NCI-H510A treated with DMSO at 0.1 percent for 48 hours (cell line): ENCODE measurements at places on chromosomes 5 and 9.

- DNase-seq: no peak
Measured at GRCh38 chr9:87081503-87081902, 134.2 kb upstream of the GAS1 start.

GRCh38 chr5:52710972-52711596 lies 76.6 kb upstream of the ITGA1 start:
- no peak for DNase-seq

DNA sequence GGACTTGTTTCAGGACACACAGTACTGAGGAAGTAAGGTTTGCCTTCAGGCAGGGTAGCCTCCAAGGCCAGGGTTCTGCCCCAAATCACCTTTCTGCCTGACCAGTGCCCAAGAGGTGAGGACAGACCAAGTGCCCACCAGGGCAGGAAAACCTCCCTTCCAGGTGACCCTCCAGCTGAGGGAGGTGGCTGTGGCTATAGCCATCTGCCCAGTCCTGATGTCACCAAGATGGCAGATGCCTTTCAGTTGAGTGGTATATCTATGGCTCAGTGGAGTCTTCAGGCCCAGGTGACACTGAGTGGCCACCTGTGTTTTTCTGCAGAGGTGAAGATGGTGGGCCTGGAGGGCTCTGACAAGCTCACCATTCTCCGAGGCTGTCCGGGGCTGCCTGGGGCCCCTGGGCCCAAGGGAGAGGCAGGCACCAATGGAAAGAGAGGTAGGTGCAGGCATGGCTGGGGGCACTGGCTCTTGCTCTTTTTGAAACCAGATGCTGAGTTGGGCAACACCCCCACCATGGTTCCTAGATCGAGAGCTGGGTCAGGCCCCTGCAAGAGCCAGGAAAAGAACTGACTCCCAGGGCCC lies 1.7 kb downstream of the FCN2 start:
- DNase-seq: no peak

- DNase-seq: no peak
Measured at GRCh38 chr9:104025104-104025503, 69.0 kb upstream of the SMC2 start.

GRCh38 chr5:149063017-149063687 lies at the start of gene SH3TC2:
SH3TC2 (minus strand) TSS chr5:149063062; CDS start chr5:149063022, 40 bp downstream.
- no peak for DNase-seq

- no peak for DNase-seq
Measured at GRCh38 chr5:83518319-83519061, 46.9 kb downstream of the VCAN start.

- no peak for DNase-seq
Measured at GRCh38 chr5:177588413-177588909, 3.5 kb upstream of the TMED9 start.

DNA sequence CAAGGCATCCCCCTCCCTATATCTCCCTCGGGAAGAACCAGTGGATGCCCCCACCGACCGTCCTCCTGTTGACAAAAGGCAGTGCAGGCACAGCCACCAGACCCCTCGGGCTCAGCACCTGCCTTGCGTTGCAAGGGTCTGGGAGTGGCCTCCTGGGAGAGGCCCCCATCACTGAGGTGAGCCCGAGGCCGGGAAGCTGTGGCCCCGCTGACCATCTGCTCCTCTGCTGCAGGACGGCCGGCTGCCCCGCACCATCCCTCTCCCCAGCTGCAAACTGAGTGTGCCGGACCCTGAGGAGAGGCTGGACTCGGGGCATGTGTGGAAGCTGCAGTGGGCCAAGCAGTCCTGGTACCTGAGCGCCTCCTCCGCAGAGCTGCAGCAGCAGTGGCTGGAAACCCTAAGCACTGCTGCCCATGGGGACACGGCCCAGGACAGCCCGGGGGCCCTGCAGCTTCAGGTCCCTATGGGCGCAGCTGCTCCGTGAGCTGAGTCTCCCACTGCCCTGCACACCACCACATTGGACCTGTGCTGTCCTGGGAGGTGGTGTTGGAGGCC lies 23.3 kb upstream of the SUSD3 start:
- no peak for DNase-seq

DNA sequence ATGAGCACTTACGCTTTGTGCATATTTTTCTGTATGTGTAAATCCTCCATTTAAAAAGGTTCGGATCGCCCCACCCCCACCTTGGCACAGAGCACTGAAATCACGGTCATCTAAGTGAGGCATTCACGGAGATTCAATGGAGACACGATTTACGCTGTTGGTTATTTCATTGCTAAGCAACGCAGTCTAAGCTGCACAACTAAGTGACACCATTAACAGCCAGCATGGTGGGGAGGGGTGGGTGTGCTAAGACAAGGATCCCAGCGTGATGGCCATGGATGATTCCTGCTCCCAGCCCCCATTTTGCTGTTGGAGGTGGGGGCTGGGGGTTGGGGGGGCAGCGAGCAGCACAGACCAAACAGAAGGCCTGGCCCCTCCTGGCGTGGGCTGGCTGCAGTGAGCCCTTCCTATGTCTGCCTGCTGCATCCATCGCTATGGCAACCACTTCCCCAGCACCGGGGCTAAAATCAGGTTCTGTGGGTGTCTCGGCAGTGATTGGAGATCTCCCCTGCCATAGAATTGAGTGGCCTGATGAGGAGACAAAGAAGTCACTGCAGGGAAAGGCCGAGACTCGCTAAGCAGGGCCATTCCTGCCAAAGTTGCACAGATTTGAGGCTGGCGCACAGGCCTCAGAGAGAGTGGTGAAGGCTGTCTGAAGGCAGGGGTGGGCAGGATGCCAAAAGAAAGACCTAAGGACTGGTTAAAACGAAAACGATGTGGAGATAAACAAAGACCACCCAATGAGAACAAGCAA lies 14.3 kb upstream of the MARCHF6 start:
- no peak for DNase-seq

GRCh38 chr5:67221487-67222242 lies 25.1 kb upstream of the CD180 start:
- no peak for DNase-seq

GRCh38 chr5:159511570-159511969 lies 181.3 kb upstream of the IL12B start:
- DNase-seq: no peak

GRCh38 chr5:76720988-76721569 lies 5.2 kb downstream of the F2R start:
- no peak for DNase-seq

- DNase-seq: no peak
Measured at GRCh38 chr9:114900942-114901802, 29.2 kb downstream of the TNFSF8 start.

DNA sequence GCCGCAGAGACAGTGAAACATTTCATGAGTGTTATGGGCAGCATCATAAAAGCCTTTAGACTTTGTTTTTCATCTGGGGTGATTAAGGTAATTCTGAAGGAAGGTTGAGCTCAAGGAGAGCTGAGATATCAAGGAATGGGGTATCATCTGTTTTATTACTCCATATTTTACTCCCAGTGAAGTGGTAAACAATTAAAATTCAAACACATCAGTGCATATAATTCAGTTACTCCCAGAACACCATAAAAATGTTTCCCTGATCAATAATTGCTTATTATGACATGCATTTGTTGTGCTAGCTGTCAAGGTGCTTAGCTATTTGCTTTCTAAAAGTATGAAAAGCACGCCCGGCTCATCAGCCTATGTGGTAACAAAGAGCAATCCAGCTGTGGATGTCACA lies 81.7 kb downstream of the DOCK8 start:
- no peak for DNase-seq

- no peak for DNase-seq
Measured at GRCh38 chr9:93466416-93467061, 13.2 kb upstream of the FAM120AOS start.
